SJSA1 (cell line): ENCODE measurements at places on chromosomes 13 and 19. TPM values are rescaled to one million over a fixed set of nuclear protein-coding genes. Genes with fewer than 3 reads are reported as not detected.

SYNGR4 gene
- total RNA-seq = not detected in 2 replicates

PET100 gene
- total RNA-seq = 32.5 and 68.2 TPM in 2 replicates

TSSK6 gene
- 0.69 and 0.74 TPM in 2 replicates for total RNA-seq

GRCh38 chr19:40610396-40611064, 9.4 kb downstream of the LTBP4 start:
- DNase-seq = no peak

DNA sequence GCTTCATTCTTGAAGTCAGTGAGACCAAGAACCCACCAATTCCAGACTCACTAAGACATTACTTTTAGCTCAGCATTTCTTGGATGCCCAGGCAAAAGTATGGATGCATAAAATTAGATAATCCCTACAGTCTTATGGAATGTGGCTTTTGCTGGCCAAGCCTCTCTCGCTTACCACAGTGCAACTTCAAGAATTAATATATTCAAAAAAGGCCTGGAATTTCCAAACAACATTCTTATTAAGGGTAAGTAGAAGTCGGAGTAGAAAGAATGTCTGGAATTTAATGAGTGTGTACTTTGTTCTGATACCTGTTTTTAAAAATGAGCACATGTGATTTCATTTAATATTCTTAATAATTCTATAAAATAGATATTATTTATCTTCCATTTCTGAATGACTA, 302.4 kb upstream of the TMTC4 start:
- no peak for DNase-seq

GRCh38 chr19:40803857-40804782, 5.1 kb downstream of the EGLN2 start:
- DNase-seq = no peak

DNA sequence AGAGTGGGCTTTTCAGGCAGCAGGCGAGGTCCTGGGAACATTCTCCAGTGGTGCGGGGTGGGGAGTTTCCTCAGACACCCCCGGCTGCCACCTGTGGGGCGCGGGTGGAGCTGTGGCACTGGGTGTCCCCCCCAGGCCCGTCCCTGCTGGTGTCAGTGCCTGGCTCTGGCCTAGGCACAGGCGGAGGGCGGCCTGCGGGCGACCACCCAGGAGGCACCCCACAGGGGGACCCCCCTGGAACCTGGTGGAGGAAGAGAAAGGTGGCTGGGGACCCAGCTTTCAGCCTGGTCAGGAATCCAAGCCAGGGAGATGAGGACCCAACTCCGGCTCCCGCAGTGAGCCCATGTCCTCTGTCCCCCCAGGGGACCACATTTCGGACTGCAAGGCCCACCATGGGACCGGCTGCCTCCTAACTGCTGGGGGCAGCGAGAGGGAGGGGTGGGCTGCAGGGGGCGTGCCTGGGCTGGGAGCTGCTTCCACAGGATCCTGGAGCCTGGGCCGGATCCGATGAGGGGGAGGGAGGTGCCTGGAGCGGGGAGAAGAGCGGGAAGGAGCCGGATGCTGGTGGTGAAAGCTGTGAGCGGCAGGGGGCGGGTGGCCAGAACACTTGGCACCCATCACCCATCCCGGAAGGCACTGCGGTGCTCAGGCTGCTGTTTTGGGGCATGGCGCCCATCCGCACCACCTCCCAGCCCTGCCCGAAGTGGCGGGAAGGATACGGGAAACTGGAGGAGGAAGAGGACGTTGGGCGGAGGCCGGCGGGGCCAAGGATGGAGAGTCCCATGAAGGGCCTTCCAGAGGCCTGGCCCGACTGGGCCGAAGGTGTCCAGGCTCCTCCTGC, 5.5 kb upstream of the CTXN1 start:
- DNase-seq = no peak

GRCh38 chr19:16016226-16017137, 59.8 kb upstream of the TPM4 start:
- DNase-seq = peak; percentile 43

- DNase-seq = no peak
Measured at GRCh38 chr13:21324803-21325202, 134.3 kb downstream of the ZDHHC20 start.

DNA sequence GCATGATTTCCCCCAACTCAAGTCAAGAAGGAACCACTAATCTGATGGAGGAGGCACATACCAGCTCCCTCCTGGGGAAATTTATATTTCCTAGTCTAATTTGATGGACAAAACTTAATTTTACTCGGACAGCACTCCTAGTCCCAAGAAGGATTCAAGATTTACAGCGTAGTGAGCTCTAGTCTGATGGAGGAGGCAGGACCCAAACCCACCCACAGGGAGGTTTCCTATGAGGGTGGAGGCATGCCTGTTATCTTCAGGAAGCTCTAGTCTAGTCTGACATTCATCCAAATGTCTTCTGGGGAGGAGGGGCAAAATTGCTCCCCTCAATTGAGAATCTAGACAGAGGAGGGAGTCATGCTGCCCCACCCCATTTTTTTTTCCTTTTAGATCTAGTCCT, 10.4 kb upstream of the BCL3 start:
- no peak for DNase-seq

CCDC169 gene
- 1.4 and 5.0 TPM in 2 replicates for total RNA-seq

ZNF578 gene
- total RNA-seq = 0.58 TPM in 1 of 2 replicates, not detected in the other

DNA sequence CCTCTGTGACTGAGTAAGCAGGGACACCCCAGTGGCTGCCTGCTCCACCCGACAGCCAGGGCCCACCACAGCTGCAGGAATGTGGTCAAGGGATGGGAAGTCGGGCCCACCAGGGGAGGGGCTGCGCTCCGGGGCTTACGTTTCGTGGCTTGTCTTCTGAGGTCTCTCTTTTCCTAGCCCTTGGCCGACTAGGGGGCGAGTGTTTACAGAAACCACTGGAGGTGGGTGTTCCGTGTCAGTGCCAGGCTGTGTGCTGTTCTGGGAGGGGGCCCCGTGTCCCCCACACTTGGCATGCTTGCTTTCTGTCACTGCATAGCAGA, 4.5 kb downstream of the ADAT3 start:
- no peak for DNase-seq

DNA sequence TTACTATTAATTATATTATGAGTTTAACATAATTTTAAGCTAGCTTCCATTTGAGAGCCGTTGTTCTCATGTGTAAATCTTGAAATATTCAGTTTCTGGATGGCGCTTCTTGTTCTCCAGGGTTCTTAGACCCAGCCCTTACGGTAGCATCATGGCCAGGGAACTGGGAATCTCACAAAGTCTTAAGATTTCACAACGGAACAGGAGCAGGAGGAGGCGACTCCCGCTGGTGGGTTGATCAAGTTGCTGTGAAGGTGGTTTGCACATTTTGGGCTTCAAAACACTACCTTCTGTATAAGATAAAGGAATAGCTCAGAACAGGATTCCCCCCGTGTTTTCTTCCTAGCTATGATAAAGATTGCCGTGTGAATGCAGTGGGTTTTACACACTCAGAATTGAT, 2.8 kb downstream of the NAXD start:
- DNase-seq = no peak

DNA sequence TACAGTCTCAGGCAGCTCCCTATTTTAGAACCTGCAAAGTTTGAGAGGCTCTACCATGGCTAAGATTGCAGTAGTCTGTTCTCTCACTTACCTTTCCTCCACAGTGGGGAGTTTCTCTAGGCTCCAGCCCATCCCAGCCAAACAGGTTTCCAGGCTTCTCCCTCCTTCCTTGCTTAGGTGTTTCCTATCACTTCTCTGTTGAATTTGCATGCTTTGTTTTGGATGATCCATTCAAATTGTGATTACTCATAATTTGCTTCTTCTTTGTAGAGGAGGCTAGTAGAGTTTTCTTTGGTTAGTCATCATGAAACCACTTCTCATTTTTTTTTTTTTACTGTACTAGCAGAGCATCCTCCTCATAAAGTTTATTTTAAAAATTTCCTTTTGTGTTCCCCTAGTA, 1242.2 kb upstream of the MIR17HG start:
- peak; percentile 45 for DNase-seq

SOX1 gene
- not detected in 2 replicates for total RNA-seq

GRCh38 chr13:75305059-75305458, 176.9 kb downstream of the TBC1D4 start:
- no peak for DNase-seq

GMIP gene
- 2.9 and 4.3 TPM in 2 replicates for total RNA-seq

DNA sequence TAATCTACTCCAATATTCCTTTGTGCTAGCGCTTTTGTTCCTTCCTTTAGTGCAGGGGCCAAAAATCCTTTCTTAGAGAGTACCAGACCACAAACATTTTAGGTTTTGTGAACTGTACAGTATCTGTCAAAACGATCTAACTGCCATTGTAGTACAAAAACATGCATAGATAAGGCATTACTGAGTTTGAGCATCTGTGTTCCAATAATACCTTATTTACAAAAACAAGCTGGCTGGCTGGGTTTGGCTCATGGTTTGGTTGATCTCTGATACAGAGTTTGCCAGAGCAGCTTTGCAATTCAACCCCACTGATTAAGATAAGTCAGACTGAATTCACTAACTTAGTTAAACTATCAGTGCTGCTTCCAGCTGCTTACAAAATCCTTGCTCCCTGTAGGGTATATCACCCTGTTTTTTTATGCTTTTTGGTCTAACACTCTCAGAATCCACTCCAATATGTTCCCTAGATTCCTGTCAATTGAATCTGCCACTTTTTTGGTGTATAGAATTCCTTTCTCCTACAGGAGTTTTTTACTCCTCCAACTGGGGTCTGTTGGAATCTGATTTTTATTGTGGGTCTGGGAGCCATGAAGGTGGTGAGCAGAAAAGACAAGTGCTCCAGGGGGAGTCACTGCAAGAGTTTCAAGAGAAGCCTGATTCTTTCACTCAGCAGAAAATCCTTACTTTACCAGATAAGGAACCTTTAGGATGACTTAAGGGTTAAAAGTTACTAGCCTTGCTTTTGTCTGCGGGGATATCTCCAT, 1399.4 kb downstream of the EFNB2 start:
- no peak for DNase-seq

- DNase-seq = no peak
Measured at GRCh38 chr19:15037586-15037985, 11.7 kb upstream of the CASP14 start.

ICAM4 gene
- not detected in 2 replicates for total RNA-seq

ZNF723 gene
- not detected in 2 replicates for total RNA-seq

CEACAM5 gene
- total RNA-seq = not detected in 2 replicates

DNA sequence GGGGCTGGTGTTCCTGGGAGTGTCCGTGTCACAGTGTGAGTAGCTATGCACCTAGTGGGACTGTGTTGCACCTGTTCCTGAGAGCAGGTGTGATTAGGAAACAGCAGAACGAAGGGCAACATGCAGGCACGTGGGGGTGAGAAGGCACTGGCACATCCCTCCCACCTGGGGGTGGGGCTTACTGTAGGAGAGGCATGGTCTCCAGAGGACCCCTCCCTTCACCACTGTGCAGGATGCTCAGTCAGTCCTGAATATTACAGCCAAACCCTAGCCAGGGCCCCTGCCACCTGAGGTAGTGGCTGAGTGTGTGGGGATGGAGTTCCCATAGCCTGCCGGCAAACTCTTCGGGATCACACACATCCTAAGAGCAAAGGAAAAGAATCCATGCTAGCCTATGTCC, 99.2 kb downstream of the ZDHHC20 start:
- no peak for DNase-seq

NOTCH3 gene
- total RNA-seq = 25.4 and 33.1 TPM in 2 replicates

DNA sequence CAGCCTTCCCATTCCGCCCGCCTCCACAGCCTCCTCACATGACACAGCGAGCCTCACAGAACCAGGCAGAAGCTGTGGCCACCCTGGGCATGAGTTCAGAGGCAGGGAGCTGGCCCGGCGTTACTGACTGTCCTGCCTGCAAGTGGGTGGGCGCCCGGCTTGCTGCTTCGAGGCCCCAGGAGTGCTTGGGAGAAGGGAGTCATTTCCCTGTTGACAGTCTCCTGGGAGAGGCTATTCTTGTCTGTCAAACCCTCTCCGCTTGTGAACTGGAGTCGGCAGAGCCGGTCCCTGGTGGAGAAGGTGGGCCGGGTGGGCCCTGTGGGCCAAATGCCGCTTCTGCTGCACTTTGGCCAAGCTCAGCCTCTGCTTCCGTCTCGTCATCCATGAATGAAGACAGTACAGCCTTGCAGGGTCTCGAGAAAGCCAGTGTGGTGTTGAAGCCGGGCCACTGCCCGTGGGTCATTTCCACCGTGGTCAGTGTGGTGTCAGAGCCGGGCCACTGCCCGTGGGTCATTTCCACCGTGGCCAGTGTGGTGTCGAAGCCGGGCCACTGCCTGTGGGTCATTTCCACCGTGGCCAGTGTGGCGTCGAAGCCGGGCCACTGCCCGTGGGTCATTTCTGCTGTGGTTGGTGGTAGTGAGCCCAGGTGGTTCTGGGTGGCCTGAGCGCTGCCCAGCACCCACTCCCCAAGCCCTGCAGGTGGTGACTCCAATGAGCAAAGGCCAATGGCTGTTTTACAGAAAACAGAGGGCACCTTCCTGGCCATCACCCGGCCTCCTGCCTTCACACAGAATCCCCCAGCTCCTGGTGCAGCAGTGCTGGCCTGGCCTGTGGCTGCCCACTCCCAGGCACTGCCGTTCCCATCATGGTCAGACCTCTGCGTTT, 13.5 kb upstream of the F7 start:
- no peak for DNase-seq

DNA sequence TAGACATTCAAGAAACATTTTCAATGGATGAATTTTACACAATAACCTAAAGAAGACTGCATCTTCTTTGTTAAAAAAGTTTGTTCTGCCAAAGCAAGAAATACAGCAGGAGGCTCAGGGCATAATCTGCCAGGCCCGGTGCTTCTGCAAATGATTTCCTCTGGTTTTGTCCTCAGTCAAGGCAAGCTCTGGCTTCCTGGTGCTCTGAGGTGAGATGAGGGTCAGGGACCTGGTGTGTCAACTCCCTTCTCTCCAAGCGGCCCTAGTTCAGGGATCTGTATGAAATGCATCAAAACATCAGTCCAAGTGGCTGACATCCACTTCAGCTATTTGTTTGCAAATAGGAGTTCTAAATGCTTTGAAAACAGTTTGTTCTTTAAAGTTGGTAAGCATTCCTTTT, 31.6 kb downstream of the LACC1 start:
- DNase-seq = no peak

DNA sequence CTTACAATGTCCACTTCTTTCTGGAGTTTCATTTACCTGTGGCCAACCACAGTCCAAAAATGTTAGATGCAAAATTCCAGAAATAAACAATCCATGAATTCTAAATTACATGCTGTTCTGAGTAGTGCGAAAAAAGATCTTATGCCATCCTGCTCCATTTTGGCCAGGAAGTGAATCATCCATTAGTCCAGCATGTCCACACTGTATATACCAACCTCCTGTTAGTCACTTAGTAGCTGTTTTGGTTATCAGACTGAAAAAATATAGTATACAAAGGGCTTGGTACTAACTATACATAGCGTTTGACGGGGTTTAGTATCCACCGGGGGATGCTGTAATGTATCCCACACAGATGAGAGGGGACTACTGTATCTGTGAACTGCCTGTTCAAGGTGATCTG, 618.0 kb upstream of the ARGLU1 start:
- DNase-seq = no peak
